ENCODE measurements at places on chromosomes 6 and 20.

DNA sequence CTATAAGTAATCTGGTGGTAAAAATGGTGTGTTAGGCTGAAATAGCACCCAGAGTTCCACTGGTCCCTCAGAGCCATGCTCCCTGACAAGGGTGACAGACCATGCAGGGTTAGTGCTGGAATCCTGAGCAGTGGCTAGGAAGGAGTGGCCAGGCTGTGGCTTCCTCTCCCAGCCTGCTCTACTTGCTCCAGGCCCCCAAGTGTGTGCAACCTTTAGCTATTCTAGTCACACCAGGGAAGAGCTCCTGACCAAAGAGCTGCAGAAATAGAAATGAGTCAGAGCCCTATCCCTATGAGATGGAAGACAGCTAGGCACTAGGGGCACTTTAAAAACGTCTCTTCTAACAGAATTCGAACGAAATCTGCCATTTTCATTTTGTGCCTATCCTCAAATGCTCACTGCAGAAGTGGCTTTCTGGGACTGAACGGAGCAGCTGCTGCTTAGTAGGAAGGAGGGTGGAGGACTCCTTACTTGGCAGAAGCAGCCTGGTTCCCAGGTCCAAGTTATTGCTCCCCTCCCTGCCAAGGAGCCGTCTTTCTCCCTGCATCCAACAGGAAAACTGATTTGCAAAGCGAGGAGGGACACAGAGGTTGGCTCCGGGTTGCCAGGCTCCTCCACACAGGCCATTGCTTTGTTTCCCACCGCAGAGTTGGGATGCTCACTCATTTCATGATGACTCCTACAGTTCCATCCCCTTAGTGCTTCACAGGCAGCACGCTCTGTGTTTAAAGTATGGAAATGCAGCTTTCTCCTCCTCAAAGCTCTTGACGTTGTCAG lies 754.5 kb downstream of the C6orf118 start:
- no peak for DNase-seq

DNA sequence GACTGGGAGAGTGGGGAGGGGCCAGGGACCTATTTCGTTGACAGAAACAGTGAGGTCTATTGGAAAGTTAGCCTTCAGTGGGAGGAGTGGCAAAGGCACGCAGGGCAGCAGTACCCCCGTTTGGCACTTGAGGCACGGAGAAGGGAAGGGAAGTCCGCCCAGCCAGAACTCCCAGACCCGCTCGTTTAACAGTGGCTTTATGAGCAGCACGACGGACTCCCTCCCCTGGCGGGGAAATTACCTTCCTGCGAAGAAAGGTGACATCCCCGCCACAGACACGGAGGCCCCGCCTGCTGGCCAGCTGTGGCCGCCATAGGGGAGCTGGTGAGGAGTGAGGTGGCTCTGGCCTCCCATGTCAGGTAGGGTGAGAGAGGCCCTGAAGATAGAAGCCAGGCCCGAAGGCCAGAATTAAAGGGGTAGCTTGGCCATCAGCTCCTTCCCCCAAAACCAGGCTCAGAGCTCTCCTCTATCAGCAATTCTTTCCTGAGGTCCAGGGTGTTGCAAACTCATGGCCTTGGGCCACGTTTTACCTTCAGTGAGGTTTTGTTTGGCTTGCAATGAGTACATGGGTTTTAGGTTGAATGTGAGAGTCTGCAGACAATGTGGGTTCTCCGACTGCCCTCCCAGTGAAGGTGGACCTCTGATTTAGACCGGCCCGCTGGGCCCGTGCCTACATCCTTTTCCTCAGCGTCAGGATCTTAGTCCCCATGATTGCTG lies 123.7 kb downstream of the MRPL14 start:
- no peak for DNase-seq

- DNase-seq = no peak
Observed at GRCh38 chr6:47247227-47247797, 62.4 kb downstream of the TNFRSF21 start.

GRCh38 chr6:22883061-22883717 lies 313.8 kb downstream of the HDGFL1 start:
- DNase-seq = no peak

GRCh38 chr20:9615766-9616454 lies 101.5 kb downstream of the LAMP5 start:
- no peak for DNase-seq

DNA sequence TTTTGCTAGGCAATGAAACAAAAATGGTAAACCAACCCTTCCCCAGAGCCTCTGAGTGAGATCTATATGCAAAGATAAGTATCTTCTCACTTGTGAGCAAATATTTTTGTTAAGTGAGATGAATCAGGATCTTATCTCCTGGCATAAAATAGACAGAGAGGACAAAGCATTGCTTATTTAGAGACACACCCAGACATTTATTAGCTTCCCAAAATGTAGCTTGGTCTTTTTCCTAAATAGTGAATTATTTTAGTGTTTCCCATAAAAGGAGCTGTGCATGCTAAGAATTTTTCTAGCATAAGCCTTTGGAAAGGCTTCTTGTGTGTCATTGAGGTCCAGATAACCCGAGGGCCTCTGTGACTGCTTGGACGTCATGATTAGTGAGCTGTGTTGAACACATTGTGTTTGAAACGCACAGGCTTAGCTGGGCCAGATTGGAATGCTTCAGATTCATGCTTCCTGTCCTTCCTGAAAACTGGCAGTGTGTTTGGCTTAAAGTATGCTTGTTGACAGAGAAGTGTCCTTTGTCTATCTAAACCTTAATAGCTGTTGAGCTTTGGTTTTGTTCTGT lies 16.5 kb downstream of the MTHFD1L start:
- DNase-seq = no peak

- no peak for DNase-seq
Observed at GRCh38 chr20:58524814-58525213, 9.6 kb upstream of the APCDD1L start.

DNA sequence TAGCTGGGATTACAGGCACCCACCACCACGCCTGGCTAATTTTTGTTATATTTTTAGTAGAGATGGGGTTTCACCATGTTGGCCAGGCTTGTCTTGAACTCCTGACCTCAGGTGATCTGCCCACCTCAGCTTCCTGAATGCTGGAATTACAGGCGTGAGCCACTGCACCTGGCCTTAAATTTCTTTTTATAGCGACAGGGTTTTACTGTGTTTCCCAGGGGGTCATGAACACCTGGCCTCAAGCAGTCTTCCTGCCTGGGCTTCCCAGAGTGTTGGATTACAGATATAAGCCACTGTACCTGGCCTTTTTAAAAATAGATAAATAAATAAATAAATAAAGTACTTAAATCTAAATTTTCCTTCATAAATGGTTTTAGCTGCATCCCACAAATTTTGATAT lies 57.5 kb downstream of the LIN28B start:
- DNase-seq = no peak

- DNase-seq = no peak
Observed at GRCh38 chr20:62363920-62364851, 2.9 kb downstream of the LAMA5 start.

- no peak for DNase-seq
Observed at GRCh38 chr6:111852725-111853124, 20.5 kb downstream of the FYN start.

DNA sequence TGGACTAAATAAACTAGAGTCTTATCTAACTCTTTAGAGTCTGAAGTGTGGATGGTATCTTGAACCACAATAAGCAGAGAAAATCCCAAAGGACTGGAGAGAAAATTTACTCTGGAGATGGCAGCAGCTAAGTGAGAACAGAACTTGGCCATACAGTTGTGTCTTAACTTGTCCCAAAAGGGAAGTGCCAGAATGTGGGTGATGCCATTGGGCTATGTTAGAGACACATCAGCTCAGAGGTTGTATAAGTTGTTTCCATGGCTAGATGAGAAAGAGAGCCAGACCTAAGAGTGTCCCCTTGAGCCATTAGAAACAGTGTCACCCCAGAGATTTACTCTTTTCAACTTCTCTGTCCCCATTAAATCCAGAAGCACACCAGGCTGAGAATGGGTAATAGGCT lies 36.2 kb downstream of the FOXO3 start:
- no peak for DNase-seq

DNA sequence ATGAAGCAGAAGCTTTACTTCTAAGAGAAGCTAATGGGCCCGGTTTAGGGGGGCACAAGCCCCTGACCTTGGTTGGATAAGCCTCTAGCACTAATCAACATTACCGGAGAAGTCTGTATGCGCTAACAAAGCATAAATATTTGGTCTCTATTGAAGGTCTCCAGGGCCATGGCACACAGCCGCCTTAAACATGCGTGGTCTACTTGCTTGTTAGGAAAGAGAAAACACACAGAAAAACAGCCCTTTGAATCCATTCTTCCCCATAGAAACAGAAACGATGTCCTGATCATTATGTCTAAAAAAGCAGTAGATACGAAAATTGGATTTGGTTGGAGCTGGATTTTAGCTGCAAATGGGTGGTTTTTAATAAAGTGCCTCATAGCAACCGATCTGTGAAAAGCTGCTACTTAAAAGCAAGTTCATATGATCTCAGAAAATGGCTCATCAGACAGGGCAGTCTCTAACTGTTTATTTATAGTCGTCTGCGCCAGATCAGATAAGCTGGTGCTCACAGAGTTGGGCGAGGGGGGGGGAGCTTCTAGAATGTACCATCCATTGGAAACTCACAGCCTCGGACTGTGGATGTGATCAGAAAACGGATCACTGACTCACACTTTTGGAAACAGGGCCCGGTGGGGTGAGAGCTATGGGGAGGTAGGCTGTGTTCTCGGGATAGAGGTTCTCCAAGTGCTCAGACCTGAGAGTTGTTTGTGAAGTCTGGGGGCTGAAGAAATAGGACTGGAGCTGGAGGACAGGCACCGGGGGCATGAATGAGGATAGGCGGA lies 35.3 kb upstream of the APCDD1L start:
- DNase-seq = no peak

DNA sequence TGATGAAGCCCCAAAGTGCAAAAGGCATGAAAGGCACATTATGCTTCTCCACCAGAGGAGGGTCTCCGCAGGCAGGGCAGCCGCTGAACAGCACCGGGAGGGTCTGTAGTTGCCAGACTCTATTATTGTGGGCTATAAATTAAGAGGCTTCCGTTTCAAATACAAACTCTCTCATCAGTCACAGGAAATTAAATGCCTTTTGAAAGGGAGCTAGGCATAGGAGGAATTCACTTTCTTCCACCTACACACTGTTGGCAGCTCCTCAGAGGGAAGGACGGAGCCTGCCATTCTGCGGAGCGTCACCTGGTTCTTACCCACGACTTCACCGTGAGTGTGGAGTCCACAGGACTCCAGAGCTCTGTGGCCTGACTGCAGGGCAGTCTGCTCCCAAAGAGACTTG lies 140.8 kb upstream of the AGPAT4 start:
- DNase-seq = no peak

- DNase-seq = no peak
Observed at GRCh38 chr6:69973138-69973537, 106.8 kb downstream of the COL19A1 start.

GRCh38 chr6:13992417-13993055 lies 67.8 kb downstream of the RNF182 start:
- no peak for DNase-seq

GRCh38 chr6:17871836-17872235 lies 115.6 kb downstream of the KIF13A start:
- no peak for DNase-seq

- DNase-seq = no peak
Observed at GRCh38 chr6:113805173-113805790, 51.9 kb upstream of the MARCKS start.

- no peak for DNase-seq
Observed at GRCh38 chr20:59812286-59813125, 120.9 kb downstream of the SYCP2 start.

- DNase-seq = no peak
Observed at GRCh38 chr6:44234101-44235025, 11.0 kb downstream of the SLC29A1 start.

DNA sequence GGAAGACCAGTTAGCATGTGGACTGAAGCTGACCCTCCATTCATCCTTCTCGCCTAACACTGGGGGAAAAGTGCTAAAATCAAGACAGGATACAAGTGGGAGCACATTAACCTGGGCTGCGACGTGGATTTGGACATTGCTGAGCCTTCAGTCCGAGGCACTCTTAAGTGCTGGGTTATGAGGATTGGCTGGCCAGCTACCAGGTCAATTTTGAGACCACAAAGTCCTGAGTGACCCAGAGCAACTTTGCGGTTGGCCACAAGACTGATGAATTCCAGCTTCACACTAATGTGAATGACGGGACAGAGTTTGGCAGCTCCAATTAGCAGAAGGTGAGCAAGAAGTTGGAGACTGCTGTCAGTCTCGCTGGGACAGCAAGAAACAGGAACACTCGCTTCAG lies 20.7 kb downstream of the FUCA2 start:
- DNase-seq = no peak

- DNase-seq = no peak
Observed at GRCh38 chr6:110543106-110543505, 66.7 kb upstream of the SLC22A16 start.

- DNase-seq = no peak
Observed at GRCh38 chr20:3864518-3864917, 17.9 kb downstream of the MAVS start.

DNA sequence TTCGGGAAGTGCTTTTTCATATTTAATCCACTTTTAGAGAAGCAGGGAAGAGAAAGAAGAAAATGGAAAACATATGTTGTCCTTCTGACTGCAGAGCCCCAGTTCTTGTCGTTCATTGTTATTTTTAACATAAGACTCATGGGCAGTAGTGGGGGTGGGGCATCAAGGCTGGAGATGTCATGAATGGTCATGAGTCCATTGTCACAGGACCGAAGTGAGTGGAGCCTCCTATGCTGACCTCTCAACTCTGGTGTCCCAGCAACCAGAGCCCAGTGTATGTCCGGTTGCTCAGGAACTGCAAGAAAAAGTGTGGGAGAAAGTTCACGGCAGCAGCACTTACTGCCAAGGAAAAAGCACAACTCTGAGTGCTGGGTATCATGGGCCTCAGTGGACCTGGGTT lies 108.6 kb downstream of the BANF2 start:
- no peak for DNase-seq

Measured in activated CD8-positive, alpha-beta memory T cell treated with anti-CD3 and anti-CD28 coated beads for 4 hours (primary cell).